A549 treated with DMSO at 1 μM for 4 hours (cell line): ENCODE measurements at places on chromosomes 3 and 15. TPM values are rescaled to one million over a fixed set of nuclear protein-coding genes. Genes with fewer than 3 reads are reported as not detected.

Gene KBTBD13
- total RNA-seq: 0.02 TPM in 1 of 5 replicates, not detected in the others

Gene HHATL
- total RNA-seq: 0.30 TPM in 1 of 5 replicates, not detected in the others

Gene SHC4
- 0.80 to 1.1 TPM (median 1.0 TPM) in 5 replicates for total RNA-seq

Gene NAA50
- total RNA-seq: 168 to 192 TPM (median 186 TPM) in 5 replicates

Gene PPP1R14D
- total RNA-seq: 0.19 to 0.35 TPM (median 0.28 TPM) in 3 of 5 replicates, not detected in the others

Gene OR4F15
- not detected in 5 replicates for total RNA-seq

Gene CHRNA3
- 0.29 to 1.4 TPM (median 0.48 TPM) in 5 replicates for total RNA-seq

Gene CCDC32
- 13.8 to 20.0 TPM (median 18.1 TPM) in 5 replicates for total RNA-seq

Gene SEC22C
- 28.5 to 35.4 TPM (median 33.6 TPM) in 5 replicates for total RNA-seq
